ENCODE measurements at places on chromosomes 7 and 10. TPM values are rescaled to one million over a fixed set of nuclear protein-coding genes. Genes with fewer than 3 reads are reported as not detected.

Gene LRGUK
- 0.42 TPM for total RNA-seq

Gene GNGT1
- total RNA-seq, result not detected

GRCh38 chr7:156620291-156620675, 20.3 kb upstream of the RNF32 start:
- ATAC-seq, result no peak

DNA sequence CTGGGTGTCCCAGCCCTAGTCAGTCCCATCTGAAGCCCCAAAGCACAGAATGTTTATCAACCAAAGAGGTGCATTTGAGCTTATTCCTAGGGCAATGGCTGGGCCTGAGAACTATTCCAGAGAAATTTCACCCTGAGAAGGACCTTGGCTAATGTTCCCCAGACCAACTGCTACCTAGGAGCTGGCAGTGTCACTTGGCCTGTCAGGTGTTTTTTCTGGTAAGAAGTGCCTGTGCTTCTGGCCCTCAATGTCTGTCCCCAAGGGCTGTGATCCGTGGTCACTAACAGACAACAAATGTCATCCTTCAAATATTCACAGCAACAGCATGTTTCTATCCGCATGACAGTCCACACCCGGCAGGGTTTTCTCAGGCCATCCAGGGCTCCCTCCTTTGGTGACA, 209.3 kb upstream of the FRMD4A start:
- ATAC-seq, result no peak

- peak; percentile 77 for ATAC-seq
Observed at GRCh38 chr7:44309271-44310091, 15.9 kb downstream of the CAMK2B start.
